Activated CD4-positive, alpha-beta T cell treated with anti-CD3 and anti-CD28 coated beads, Interleukin-2, amount 50 U/mL, for 24 hours (primary cell): ENCODE measurements at places on chromosomes 2 and 18.

DNA sequence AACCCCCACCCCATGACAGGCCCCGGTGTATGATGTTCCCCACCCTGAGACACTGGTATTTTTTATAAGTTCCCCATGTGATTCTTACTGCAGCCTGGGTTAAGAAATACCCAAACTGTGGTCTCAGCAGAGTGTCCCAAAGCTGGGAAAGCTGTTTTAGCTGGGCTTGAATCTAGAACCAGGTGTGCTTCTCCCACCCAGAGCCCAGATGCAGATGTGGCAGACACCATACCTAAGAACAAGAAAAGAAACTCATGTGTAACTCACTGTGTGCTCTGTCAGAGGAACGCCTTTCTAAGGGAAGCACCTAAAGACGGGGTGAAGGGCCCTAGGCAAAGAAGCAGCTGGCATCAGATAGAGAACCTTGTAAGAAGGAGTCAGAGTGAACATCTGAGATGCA, 23.9 kb downstream of the DOK1 start:
- no peak for DNase-seq

GRCh38 chr2:197138506-197138905, 172.1 kb downstream of the ANKRD44 start:
- no peak for DNase-seq

GRCh38 chr18:49668574-49669275, 106.9 kb downstream of the LIPG start:
- DNase-seq = no peak

DNA sequence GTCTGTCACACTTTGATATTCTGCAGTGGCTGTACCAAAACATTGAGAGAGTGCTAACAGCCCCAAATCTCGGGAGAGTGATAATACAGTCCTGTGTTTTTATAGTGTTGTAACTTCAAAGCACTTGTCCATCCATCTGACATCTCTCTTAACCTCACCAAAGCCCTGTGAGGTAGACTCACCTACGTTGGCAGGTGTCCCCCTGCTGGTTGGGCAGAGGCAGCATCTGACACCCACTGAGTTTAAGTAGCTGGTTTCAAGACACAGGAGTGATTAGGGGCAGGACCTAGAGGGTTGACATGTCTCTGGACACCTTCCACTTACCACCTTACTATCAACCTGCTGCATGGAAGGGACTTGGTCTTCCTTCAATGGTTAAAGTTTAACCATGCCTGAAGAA, 22.9 kb downstream of the COLEC12 start:
- no peak for DNase-seq

DNA sequence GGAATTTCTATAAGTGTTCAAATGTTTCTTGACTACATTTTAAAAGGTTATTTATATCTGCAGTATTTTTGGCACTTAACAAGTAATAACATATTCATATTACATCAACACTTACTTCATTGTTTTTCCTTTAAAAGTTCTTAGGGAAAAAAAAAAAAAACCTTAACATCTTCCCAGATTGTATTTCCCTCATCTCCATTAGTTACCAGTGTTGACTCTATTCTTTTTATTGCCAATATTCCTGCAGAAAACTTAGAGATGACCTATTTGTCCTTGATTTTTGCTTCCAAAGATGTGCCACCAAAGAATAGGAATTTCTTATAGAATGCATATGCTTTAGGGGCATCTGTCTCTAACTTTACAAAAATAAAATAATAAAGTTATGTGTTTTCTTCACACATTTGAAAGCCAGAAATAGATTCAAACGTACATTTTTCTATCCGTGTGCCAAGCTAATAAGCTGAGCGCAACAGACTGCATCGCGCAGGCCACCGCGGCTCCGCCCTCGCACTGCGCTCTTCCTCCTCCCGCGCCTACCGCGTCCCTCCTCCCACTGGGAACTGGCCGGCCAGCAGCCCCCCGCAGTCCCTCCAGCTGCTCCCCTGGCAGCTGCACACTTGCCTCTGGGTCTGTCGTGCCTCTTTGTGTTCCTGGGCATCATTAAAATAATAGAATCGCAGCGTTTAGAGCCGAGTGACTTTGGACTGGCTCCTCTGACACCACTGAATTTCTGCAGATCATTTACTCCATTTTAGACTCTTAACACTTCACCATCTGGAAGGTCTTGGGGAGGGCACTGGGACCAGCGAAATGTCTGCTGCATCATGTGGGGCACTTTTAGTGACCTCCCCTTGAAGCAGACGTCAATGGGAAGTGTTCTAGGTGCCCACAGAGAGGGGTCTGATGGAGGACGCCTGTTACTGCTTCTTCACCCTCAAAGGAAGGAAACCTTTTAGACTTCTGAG, 21.2 kb upstream of the NAB1 start:
- DNase-seq = no peak

- DNase-seq = no peak
Observed at GRCh38 chr2:56749152-56749752, 565.5 kb downstream of the CCDC85A start.

GRCh38 chr2:28049416-28049815, 158.9 kb downstream of the BABAM2 start:
- DNase-seq = no peak

DNA sequence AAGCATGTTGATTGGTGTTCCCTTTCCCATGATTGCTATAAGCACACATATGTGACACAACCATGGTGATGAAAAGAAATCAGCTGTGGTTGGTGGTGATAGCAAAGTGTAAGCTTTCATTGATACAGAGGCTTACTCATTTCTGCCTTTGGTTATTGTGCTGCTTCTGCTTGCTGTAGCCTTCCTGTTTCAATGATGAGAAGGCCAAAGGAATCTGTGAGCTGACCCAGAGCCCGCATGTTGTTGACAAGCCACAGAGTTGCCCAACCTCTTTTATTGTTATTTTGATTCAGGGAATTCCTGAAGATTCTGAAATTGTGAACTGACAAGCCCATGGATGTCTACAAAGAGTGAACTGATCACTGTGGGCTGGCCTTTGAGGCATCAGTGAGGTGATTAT, 164.4 kb downstream of the TMEFF2 start:
- DNase-seq = no peak

DNA sequence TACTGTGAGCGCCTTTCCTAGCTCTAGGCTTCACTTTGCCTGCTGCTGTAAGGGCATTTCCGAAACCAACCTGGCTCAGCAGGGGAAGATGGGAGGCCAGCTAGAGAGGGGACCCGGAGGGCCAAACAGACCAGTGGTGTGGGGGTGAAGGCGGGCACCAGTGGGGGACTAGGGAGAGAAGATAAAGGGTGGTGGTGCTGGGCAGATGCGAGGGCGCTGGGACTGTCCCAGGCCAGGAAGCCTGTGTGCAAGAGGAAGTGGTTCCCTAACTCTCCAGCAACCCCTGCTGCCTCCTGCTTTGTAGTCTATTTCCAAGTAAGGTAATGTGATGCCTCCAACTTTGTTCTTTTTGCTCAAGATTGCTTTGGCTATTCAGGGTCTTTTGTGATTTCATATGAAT, 73.1 kb downstream of the DNAH7 start:
- no peak for DNase-seq

GRCh38 chr2:71788186-71788525, 334.8 kb downstream of the DYSF start:
- DNase-seq = no peak

DNA sequence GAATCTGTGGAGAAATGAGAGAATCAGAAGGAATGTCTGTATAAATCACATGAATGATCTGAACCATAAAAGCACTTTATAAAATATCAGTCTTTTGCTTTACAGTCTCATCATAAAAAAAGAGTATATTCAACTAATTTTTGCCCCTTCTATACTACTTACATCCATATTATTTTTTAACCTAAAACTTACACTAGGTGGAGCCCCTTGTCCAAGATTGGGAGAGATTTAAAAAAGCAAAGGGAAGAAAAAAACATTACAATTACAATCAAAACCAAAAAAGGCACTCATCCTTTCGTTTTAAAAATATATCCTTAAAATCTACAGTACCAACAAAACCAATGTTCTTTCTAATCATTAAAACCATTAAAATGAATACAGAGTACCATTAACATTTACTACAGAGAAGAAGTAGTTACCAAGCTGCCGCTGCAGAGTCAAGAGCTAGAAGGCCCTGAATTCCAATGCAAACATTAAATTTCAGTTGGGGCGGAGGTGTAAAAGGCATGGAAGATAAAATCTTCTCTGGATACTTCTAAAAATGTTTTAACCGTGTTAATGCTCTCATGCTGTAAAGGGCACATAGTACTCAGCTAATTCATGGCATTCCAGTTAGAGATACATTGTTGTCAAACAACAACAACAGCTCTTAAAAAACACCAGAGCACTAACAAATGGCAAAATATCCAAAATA, 56.7 kb upstream of the EPB41L3 start:
- no peak for DNase-seq

DNA sequence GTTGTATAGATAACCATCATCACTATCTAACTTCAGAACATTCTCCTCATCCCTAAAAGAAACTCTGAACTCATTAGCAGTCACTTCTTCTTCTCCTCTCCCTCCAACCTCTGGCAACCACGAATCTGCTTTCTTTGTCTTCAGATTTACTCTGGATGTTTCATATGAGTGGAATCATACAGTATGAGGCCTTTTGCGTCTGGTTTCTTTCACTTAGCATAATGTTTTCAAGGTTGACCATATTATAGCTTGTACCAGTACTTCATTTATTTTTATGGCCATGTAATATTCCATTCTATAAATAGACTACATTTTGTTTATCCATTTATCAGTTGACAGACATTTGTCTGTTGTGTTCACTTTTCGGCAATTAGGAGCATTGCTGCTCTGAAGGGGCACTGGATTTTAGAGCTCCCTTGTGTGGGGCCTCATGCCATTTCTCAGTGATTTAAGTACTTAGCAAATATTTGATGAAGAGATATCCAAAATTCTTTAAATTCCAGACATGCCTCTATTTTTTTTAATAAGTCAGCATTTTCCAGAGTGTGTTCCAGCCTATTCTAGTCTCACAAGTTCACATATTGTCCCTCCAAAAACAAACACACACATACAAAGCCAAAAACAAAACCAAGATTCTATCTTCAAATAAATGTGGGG, 22.5 kb upstream of the MAP3K20 start:
- no peak for DNase-seq

DNA sequence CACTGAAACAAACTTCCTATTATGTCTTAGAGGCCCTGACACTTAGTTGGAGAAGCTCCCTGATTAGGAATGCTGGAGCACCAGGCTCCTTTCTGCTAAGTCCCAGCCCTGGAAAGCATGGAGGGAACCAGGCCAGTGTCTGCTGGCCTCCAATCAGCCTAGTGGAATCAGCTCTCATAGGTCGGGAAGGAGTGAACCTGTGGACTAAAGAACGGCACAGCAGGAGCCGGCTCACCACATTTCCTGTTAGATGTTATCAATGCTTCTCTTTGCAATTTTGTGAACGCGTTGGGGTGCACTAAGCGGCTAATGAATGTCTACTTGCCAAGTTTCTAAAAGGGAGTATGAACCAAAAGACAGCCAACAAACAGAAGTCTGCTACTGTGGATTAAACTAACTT, 296.6 kb downstream of the NAPG start:
- no peak for DNase-seq

- no peak for DNase-seq
Observed at GRCh38 chr2:134461511-134461910, 207.6 kb downstream of the MGAT5 start.

- no peak for DNase-seq
Observed at GRCh38 chr2:69797235-69797634, 32.2 kb upstream of the GMCL1 start.

DNA sequence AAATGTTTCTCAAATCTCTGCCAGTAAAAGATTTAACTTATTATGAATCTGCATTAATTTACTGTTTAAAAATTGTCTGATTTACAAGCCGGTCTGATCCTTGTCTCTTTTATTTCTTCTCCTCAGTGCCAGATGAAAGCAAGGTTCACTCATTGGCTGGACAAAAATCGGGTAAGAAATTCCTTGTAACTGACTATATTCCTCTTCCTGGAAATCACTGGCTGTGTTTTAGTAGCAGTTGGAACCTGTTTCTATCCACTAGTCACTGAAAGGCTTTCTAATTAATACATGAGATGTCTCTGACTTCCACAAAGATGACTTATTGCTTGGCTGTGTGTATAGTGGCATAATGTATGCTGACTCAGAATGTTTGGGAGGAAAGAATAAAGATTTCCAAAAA, 436.6 kb upstream of the NRP2 start:
- no peak for DNase-seq

GRCh38 chr2:218852911-218853667, 6.5 kb upstream of the WNT6 start:
- peak; percentile 50 for DNase-seq

GRCh38 chr2:106953236-106953635, 67.3 kb upstream of the ST6GAL2 start:
- no peak for DNase-seq

GRCh38 chr18:52190631-52191030, 149.4 kb upstream of the DCC start:
- DNase-seq = no peak

- DNase-seq = no peak
Observed at GRCh38 chr2:239445771-239446524, 45.1 kb upstream of the HDAC4 start.

DNA sequence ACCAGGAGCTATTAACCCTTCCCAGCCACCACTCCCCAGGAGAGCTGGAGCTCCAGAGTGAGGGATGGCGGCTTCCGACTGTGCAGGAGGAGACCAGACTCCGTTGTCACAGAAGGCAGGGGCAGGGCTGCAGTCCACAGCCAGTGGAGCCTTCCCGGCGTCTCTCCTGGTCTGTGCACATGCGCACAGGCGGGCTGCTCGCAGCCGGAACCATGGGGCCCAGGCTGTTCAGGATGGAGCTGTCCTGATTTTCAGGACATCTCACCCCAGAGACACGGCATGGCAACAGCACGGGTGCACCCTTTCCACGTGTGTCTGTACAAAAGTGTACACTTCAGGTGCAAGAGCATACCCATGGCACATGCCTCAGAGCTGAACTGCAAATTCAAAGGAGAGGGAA, 28.9 kb downstream of the EIPR1 start:
- DNase-seq = no peak

DNA sequence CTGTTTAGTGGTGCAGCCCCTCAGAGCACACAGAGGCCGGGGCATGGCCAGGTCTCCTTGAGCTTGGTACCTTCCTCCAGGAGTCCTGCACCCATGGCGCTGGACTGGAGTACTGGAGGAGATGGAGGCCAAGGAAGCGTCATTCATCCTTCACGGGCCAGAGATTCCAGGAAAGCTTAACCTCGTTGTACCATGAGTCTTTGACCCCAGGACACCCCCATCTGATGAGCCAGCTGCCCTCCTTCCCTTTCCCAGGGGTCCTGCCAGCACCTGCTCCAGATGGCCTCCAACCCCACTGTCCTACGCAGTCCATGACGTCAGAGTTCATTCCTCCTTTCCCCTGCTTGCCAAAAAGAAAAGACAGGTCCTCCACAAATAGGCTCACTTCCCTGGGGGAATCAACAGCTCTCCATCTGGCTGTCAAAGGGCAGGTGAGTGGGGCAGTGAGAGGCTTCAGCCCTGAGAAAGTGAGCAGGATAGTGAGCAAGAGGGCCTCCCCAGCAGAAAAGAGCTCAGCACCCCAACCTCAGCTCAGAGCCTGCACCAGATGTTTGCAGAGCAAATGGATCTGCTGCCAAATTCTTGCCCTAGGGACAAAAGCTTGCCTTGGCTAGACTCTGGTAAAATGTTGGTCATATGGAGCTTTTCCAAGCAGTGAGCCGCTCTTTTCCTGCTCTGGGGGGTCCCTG, 4.5 kb upstream of the NPPC start:
- DNase-seq = no peak

- DNase-seq = no peak
Observed at GRCh38 chr18:49610022-49610445, 48.2 kb downstream of the LIPG start.
